ENCODE measurements at places on chromosomes 5 and 9.

DNA sequence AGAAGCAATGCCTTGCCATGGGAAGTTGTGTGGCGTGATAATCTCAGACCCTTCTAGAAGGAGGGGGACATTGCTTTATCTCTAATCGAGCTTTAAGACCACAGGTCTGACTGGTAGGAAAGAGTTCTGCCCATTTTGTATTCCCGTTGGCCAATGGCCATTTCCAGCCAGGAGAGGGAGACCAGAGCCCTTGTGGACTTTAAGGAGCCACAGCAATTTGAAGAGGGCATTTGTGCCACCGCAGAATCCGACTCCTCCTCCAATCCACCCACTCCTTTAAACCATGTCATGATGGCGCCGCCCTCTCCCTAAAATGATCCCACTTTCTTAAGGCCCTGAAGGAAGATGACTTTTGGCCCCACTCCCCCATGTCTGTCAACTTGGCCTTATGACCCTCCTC is 560.5 kb upstream of the ADAMTS16 start:
- DNase-seq = no peak

DNA sequence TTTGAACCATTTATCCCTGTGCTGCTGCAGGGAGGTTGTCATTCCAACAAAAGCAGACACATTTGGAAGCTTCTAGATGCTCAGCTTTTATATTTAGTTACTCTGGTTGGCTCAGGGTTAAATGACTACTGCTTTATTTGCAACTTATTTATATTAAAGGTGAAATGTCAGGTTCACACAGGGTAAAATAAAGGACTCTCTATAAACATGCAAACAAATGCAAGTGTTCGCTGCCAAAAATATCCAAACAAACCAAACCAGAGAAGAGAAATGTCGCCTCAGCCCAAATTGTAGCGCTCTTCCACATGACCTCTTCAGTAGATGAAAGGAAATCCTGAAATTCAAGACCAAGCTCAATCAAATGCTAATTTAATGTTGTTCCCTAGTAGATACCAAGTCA is 57.0 kb upstream of the LIFR start:
- DNase-seq = no peak

GRCh38 chr5:1002836-1003235 is 5.8 kb upstream of the NKD2 start:
- peak; percentile 29 for DNase-seq

GRCh38 chr5:66209794-66210193 is 65.7 kb downstream of the SREK1 start:
- peak; percentile 60 for DNase-seq

DNA sequence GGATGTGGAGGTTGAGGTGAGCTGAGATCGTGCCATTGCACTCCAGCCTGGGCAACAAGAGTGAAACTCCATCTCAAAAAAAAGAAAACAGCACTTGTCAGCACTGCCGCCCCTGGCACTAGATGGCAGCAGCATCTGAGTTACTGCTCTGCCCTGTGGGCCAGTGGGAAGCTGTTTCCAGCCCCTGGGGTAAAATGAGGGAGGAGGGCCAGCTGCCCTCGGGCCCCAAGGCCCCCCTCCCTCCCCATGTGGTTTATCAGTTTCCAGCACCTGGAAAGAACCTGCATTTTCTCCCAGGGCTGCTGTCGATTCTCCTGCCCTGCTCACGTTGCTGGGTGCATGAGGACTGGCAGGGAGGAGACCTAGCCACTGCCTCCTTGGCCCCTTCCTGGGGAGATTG is 13.2 kb upstream of the CEL start:
- no peak for DNase-seq

- no peak for DNase-seq
Measured at GRCh38 chr5:128796506-128796905, 168.8 kb upstream of the SLC27A6 start.

DNA sequence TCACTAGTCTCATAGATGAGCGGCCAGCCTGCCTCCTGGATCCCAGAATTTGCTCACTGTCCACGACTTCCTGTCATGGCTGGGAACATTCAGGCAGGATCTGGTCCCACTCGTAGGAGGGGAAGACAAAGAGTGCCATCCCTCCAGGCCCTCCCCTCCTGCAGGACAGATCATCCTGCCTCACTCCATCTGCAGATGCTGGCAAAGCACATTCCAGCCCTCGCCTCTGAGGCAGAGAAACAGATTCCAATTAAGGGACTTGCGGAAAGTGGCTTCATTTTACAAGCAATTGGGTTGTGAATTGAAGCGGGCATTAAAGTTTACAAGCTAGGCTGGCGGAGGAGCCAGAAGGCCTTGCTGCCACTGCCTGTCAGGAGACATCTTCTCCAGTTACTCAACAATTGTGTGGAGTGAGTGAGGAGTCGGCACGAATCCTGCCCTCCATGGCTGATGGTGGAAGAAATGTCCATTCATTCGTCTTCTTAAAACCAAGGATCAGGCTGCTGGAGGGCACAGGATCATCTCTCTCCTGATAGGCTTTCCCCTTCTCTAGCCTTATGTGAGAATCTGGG is 41.8 kb upstream of the KCNMB1 start:
- peak; percentile 89 for DNase-seq

DNA sequence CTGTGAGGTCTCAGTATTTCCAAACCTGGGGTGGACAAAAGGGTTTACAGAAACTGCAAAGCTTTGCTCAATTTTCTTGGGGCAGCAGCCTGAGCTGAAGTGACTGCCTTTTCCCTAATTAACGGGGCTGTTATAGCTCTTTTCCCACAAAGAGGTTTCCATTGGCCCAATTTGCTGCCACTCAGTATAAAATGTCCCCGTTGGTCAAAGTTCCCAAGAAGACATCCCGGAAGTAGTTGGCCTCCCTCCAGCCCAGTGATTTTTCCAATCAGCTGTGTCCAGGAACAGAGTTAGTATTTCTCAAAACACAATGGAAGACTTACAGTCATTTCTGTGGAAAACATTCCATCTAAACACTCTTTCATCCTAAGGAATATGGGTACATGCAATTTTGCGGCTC is 643.6 kb downstream of the ACTL7B start:
- no peak for DNase-seq

Measured in islet precursor cell (in vitro differentiated cells).